ENCODE measurements at places on chromosomes 2 and 18.

GRCh38 chr18:77208964-77209363 is 40.7 kb upstream of the GALR1 start:
- no peak for DNase-seq

DNA sequence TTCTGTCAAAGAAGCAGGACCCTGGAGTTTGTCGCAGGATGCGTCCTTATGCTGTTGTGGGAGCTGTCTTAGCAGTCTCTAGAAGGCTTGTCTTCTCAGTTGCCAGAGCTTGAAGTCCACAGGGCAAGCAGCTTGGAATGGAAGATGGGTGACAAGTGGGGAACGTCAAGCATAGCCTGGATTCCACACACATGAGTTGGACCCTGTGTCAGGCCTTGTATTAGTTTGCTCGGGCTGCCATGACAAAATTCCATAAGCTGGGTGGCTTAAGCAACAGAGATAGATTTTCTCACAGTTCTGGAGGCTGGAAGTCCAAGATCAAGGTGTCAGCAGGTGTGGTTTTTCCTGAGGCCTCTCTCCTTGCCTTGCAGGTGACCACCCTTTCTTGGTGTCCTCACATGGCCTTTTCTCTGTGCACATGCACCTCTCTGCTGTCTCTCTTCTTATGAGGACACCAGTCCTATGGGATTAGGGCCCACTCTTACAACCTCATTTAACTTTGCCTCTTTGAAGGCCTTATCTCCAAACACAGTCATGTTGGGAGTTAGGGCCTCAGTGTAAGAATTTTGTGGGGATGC is 51.3 kb downstream of the THNSL2 start:
- no peak for DNase-seq

GRCh38 chr2:27501042-27501441 is 4.4 kb downstream of the GCKR start:
- DNase-seq, result no peak

DNA sequence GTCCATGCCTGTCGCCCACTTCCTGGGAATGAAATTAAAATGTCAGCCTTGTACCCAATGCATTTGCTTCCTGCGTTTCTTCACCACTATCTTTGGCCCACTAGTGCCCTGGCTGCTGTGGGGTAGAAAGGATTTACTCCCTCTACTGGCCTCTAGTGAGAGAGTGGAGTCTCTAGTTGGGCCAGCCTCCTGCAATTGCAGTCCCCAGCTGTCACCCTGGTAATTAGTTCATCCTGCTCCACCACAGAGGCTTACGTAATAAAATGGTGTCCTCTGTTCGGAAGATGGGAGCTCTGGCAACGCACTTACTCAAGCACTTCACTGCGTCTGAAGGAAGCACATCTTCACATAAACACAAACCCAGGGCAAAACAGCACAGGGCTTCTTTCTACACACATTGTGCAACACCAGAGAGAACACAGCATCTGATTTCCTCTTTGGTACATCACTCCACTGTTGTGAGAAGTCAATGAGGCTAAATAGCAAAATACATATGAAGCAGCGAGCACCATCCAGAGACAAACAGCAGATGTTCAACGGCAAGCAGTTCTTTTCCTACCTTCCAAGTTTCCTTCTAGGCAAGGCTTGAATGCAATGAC is 274.6 kb downstream of the LRATD1 start:
- DNase-seq, result no peak

- DNase-seq, result no peak
These were observed 268.2 kb downstream of the AGPS start for GRCh38 chr2:177660742-177661141.

DNA sequence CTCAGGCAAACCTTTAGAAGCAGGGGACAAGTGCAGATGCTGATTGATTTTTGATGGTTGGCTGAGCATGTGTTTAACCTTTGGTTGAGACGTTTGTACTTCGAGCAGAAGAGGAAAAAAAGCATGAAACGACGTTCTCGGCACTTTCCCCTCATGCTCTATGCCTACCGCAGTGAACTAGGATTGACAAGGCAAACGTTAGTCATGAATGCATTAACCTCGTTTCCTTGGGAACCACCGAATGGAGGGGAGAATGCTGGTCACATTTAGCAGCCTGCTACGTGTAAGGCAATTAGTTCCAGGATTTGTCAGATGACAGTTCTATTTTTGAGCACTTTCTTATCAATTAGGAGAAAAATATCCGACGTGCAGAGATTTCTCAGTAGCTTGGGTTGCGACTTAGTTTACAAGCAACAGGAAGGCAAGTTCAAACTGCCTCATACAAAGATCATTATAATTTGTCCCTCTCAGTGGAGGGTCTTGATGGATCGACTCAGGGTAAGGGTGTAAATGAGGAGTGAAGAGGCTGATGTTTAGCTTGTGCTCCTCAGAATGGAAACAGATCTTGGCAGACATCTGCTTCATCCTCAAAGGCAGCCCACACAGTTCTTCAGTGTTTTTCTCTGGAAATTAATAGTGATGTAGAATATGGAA is 47.4 kb upstream of the GPR45 start:
- DNase-seq, result no peak

GRCh38 chr2:100214265-100214971 is 72.0 kb upstream of the AFF3 start:
- peak; percentile 85 for DNase-seq

DNA sequence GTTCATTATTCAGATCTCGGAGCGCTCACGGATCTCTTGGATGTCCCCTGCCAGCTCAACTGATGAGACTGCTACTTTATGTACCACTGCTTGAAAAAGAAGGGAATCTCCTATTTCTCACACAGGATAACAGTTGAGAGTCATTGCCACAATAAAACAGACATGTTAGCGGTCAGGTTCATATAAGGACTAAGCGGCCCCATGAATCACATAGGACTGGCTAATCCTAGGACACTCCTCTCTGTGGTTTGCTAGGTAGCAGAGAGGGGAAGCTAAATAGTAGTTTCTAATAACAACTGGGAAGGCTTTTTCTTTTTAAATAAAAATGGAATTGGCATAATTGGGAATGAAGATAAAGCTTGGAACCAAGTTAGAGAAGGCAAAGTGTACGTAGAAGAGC is 15.9 kb upstream of the TGFA start:
- no peak for DNase-seq

DNA sequence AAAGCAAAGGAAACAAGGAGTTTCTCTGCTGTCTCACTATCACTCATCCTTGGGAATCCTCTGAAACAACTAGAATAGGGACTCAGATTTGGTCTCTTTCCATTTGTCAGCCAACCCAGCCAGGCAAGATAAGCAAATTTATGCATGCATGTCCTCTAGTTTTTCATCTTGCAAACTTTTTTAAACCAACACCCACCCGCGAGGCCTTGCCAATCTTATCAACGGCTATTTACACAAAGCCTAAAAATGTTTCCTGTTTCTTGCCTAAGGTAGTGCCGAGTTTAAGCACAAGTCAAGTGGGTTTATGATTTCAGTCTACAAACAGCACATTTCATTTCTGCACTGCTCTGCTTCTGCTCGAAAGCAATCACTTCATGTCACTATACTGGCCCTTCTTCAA is 240.9 kb downstream of the STK39 start:
- no peak for DNase-seq

GRCh38 chr18:66895631-66896030 is 291.7 kb upstream of the CDH19 start:
- no peak for DNase-seq

GRCh38 chr18:69574401-69574800 is 173.7 kb downstream of the DOK6 start:
- no peak for DNase-seq

DNA sequence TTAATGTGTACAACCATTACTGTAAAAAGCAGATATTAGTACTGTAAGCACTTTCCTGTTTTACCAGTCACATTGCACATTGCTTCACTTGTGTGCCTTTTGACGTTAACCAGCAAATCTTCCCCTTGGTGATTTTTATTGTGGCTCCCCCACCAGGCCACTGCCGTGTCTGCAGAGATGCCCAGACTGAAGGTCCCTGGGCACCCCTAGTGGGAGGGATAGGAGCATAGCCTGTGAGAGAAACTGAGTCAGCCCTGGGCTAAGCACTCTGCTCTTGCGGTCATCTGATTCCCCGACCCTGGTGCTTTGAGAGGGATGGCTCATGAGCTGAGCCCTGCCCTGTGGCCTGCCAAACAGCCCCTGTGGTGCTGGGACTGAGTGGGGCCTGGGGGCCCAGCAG is 73.4 kb downstream of the INPP4A start:
- no peak for DNase-seq

DNA sequence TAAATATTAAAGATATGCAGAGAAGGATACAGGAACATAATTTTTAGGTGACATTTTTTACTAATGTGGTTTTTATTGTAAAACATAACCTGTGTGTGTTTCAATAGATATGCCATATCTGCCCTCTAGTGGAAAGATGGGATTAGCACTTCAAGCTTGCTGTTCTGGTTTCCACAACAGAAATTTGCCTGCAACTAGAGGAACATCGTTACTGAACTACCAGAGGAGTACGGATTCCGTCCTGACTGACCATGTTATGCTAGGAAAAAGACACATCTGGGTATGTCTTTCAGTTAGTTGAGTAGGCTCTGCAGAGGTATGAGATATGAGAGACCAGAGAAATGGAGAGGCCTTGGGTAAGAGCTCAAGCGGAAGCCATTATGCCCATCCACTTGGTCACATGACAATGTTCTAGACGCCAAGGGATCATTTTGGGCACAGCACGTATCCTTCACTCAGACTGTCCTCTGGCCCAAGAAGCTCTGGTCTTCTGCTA is 104.9 kb downstream of the MBD2 start:
- DNase-seq, result peak; percentile 52

DNA sequence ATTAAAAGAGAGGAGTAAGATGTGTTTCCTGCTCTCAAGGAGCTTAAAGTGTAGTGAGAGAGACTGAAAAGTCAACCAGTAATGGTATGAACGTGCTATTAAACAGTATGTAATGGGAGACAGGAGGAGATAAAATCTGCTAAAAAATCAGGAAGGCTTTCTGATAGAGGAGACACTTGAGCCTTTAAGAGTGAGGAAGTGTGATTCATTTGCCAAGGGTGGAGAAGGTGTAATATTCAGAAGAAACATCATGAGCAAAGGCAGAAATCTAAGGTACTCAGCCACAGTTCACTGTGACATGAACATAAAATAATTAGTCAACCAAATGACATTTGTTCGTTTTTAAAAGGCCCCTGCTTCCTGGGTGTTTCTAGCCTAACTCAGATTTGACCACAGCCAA is 137.8 kb upstream of the SKOR2 start:
- no peak for DNase-seq

GRCh38 chr2:212672186-212672585 is 133.6 kb upstream of the ERBB4 start:
- no peak for DNase-seq

DNA sequence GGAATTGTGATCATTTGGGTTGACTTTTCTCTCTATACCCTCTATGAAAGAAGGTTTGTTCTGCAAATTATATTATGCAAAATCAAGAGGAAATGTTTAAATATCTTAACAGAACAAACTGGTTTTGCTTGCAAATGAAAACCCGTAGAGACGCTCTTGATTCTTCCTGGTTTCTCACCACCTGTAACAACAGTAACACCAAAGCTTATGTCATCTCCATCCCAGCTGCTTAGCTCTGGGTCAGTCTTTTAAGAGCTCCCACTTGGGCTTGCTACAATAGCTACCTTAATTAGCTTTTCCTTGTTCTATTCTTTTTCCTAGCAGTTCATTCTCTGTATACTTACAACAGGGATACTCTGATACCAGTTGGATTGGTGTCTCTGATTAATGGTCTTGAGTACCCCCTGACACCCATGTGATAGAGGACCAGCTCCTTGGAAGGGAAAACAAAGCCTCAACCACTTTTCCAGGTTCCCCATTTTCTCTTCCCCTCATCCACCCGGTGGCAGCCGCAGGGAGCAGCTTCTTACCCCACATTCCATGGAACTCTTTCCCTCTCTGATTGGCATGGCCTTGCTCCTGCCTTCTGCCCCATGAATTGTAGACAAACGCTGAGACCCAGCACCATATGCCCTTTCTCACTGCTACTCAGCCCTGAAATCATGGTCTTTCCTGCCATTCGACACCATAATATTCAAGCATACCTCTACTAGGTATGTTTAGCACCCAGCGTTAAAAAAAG is 27.7 kb downstream of the TMEM182 start:
- DNase-seq, result peak; percentile 36

- peak; percentile 93 for DNase-seq
These were observed 1055.5 kb upstream of the KLHL29 start for GRCh38 chr2:22329211-22330154.

- no peak for DNase-seq
These were observed 116.7 kb downstream of the LPIN1 start for GRCh38 chr2:11863103-11863502.

DNA sequence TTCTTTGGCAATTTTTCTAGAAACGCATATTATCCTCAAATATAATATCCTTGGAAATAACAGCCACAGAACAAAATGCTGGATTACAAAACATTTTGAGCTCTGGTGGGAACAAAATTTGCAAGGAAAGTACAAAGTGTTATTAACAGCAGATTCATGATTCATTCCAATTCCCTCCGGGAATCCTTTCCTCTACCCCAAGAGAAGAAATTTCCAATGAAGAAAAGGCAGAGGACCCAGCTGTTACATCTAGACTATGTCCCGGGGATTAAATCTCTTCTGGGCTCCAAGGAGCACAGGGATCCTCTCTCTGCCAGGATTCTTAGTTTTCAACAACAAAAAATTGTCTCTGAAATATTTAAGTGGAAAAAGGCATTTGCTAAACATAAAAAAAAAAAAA is 51.6 kb upstream of the TMEFF2 start:
- no peak for DNase-seq

- no peak for DNase-seq
These were observed 131.5 kb upstream of the DLX2 start for GRCh38 chr2:172233987-172234715.

- DNase-seq, result peak; percentile 58
These were observed 190.7 kb downstream of the MTCL1 start for GRCh38 chr18:8895987-8896619.

- DNase-seq, result peak; percentile 57
These were observed at the start of gene SEPTIN2 for GRCh38 chr2:241315879-241316631. Gene SEPTIN2, plus strand, starts transcription at chr2:241315925. Its CDS starts 8,308 bp downstream, at chr2:241324233.

DNA sequence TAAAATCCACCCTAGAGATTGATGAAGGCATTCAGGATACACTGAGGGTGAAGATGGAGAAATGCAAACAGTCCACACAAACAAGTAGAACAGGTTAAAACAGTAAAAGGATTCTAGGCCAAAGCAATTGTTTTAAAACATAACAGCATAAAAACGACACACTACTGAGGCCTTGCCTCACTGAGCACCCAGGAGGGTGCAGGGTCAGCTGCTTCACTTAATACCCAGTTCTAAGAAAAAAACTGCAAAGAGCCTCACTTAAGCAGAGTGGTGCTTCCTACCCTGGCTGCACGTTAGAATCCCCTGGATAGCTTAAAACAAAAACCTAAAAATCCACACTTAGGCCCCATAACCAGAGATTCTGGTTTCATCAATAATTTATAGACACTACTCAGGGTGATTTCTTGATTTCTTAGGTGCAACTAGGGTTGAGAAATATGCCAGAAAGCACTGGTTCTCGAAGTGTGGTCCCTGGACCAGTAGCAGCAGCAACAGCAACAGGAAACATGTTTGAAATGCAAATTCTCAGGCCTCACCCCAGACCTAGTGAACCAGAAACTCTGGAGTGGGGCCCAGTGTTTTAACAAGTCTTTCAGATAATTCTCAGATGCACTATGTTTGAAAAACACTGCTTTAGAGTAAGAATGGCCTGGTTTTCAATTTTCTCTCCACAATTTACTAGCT is 279.1 kb downstream of the ZEB2 start:
- no peak for DNase-seq

GRCh38 chr2:151637271-151637781 is 97.0 kb downstream of the NEB start:
- DNase-seq, result no peak

Data from NCI-H446 (cell line).